ENCODE measurements at places on chromosomes 7 and 10. TPM values are rescaled to one million over a fixed set of nuclear protein-coding genes. Genes with fewer than 3 reads are reported as not detected.

DNA sequence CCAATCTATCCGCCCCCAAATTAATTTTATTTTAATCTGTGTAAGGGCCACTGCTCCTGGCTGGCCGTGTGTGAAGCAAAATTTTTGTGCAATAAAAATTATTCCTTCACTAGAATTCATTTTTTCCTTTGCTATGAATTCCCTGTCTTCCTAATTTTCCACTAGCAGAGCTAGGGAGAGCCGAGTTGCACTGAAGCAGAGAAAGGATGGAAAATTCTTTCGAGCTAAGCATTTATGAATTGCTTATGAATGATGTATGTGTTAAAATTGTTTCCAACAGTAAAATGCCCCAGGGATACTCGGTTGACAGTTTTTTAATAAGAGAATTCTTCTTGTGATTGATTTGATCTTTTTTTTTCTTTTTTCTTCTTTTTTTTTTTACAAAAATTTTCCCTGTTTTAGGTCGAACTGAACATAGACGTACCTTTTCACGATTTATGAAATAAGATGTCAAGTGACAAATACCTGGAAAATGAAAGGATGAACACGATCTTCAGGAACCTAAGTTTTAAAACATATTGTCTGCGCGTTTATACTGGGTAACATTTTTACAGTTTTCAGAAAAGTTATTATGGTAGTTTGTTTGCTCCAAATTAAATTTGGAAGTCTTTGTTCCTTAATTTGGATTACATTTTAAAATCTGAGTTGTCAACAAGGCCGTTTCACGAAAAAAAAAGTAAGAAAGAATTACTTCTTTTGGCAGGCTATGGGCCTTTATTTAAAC lies 288.8 kb upstream of the NFE2L3 start:
- DNase-seq = no peak
- H3K27me3 ChIP-seq = peaks cover 100% of the 10 kb centered on the region
- peaks cover 11% of the 10 kb centered on the region for H3K4me1 ChIP-seq
- H3K27ac ChIP-seq = no peak overlapping the region
- peak overlapping the region; percentile 40 for H3K4me3 ChIP-seq

- H3K4me3 ChIP-seq = no peak overlapping the region
- H3K4me1 ChIP-seq = no peaks in the 10 kb centered on the region
- H3K27me3 ChIP-seq = no peaks in the 10 kb centered on the region
- DNase-seq = no peak
- H3K36me3 ChIP-seq = no peaks in the 10 kb centered on the region
Measured at GRCh38 chr10:76291175-76291574, 859.8 kb downstream of the LRMDA start.

Gene CAV1
- total RNA-seq = 73.6 TPM

GRCh38 chr7:12239806-12240205 lies 28.7 kb downstream of the TMEM106B start:
- H3K4me3 ChIP-seq = no peak overlapping the region
- H3K27ac ChIP-seq = no peak overlapping the region
- DNase-seq = no peak
- H3K27me3 ChIP-seq = no peaks in the 10 kb centered on the region

GRCh38 chr10:98217801-98218200 lies 50.2 kb downstream of the LOXL4 start:
- H3K4me1 ChIP-seq = no peaks in the 10 kb centered on the region
- H3K27ac ChIP-seq = no peak overlapping the region
- H3K36me3 ChIP-seq = no peaks in the 10 kb centered on the region
- DNase-seq = no peak
- no peak overlapping the region for H3K4me3 ChIP-seq
- H3K27me3 ChIP-seq = no peaks in the 10 kb centered on the region

Gene ASIC3
- 0.40 TPM for total RNA-seq

DNA sequence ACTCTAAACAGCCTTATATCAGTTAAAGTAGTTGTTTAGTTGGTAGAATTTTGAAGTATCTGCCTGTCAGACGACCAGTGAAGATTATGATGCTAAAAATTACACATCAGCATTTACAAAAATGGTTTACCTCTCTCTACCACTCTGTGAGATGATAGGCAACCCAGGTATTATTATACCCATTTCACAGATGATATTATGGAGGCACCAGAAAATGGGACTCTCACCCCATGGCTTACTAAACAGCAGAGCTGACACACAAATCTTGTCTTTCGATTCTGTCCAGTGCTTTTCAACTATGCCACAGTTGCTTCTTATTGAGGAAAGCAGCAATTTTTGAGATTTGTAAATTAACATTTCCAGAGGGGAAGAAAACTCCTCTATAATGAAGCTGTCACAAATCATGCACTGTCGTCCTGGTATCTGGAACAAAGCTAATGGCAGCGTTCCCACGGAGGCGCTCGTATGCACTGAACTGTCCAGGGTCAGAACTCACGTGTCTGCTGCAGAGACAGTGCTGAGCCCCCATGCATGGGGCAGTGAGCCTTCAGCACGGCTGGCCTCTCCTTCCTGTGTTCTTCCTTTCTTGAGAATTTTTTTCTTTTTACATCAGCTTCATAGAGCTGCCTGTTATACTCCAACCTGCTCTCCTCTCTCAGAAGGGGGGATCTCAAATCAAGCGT lies 381.1 kb downstream of the SDK1 start:
- no peaks in the 10 kb centered on the region for H3K4me1 ChIP-seq
- DNase-seq = no peak
- no peak overlapping the region for H3K4me3 ChIP-seq
- H3K36me3 ChIP-seq = no peaks in the 10 kb centered on the region
- no peaks in the 10 kb centered on the region for H3K27me3 ChIP-seq

DNA sequence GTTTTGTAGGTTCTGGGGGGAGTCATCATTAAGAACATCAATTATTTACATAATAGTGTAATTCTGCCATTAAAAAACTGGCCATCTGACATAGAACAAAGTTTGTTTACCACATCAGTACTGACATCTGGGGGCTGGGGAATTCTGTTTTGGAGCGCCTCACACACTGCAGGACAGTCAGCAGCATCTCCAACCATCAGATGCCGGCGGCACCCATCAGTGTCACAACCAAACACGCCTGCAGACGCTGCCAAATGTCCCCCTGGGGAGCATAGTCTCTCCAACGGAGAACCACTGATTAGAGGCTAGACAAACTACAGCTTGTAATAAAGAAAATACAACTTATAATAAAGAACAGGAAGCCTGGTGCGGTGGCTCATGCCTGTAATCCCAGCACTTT lies 26.0 kb downstream of the GNA12 start:
- no peak overlapping the region for H3K27ac ChIP-seq
- no peak for DNase-seq
- no peaks in the 10 kb centered on the region for H3K36me3 ChIP-seq

Gene FAM221A
- 17.7 TPM for total RNA-seq

GRCh38 chr10:95211606-95212279 lies 17.7 kb downstream of the ACSM6 start:
- no peaks in the 10 kb centered on the region for H3K36me3 ChIP-seq
- no peak overlapping the region for H3K4me3 ChIP-seq
- DNase-seq = no peak
- H3K27ac ChIP-seq = no peak overlapping the region
- no peaks in the 10 kb centered on the region for H3K27me3 ChIP-seq
- H3K4me1 ChIP-seq = no peaks in the 10 kb centered on the region

- H3K4me1 ChIP-seq = peaks cover 32% of the 10 kb centered on the region
- H3K4me3 ChIP-seq = no peak overlapping the region
- H3K36me3 ChIP-seq = no peaks in the 10 kb centered on the region
- DNase-seq = no peak
- H3K27ac ChIP-seq = no peak overlapping the region
Measured at GRCh38 chr7:47549397-47549796, 32.5 kb downstream of the TNS3 start.

DNA sequence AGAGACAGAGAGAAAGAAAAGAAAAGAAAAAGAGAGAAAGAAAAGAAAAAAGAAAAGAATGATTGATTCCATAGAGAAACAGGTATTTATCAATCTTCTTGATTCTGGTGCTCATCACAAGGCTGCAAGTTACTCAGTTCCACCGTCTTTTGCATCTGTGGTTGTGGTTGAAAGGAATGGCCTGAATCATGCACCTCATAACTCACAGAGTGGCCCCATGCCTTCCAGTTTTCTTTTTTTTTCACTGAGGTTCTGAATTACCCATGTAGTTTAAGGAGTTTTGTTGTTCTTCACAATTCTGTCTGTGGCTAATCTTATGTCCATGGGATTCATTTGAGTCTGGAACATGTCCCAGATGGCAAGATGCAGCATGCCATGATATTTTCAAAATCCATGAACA lies 156.0 kb downstream of the ZNF33B start:
- no peak overlapping the region for H3K4me3 ChIP-seq
- H3K27ac ChIP-seq = no peak overlapping the region
- no peaks in the 10 kb centered on the region for H3K36me3 ChIP-seq

DNA sequence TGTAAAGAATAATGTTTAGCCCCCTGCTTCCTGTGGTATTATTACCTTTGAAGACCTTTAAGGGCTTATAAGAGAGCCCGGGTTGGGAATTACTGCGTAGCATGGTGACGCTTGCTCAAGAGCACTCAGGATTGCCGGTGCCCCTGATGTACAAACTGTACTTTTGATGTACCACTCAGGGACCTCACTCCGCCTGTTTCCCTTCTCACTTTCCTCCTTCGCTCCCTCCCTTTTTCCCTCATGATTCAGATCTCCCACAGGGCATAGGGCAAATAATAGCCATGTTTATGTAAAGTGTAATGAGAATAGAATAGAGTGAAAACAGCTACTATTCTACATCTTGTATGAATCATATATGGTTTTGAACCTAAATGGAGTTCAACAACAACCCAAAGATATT lies 77.8 kb upstream of the PDCD4 start:
- H3K27me3 ChIP-seq = no peaks in the 10 kb centered on the region
- H3K36me3 ChIP-seq = no peaks in the 10 kb centered on the region
- H3K4me3 ChIP-seq = no peak overlapping the region
- no peaks in the 10 kb centered on the region for H3K4me1 ChIP-seq

DNA sequence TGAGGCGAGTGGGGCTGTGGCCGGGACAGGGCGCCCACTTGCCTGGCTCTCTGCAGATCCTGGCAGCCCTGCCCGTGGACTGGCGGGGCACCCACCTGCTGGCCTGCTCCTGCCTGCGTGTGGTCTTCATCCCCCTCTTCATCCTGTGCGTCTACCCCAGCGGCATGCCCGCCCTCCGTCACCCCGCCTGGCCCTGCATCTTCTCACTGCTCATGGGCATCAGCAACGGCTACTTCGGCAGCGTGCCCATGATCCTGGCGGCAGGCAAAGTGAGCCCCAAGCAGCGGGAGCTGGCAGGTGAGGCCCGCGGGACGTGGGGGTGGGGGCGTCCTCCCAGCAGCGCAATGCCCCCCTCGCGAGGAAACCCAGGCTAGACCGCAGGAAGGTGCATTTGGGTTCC lies 17.6 kb downstream of the SLC29A4 start:
- H3K36me3 ChIP-seq = no peaks in the 10 kb centered on the region
- peaks cover 32% of the 10 kb centered on the region for H3K27me3 ChIP-seq
- H3K4me3 ChIP-seq = no peak overlapping the region
- H3K4me1 ChIP-seq = peaks cover 13% of the 10 kb centered on the region
- DNase-seq = no peak

DNA sequence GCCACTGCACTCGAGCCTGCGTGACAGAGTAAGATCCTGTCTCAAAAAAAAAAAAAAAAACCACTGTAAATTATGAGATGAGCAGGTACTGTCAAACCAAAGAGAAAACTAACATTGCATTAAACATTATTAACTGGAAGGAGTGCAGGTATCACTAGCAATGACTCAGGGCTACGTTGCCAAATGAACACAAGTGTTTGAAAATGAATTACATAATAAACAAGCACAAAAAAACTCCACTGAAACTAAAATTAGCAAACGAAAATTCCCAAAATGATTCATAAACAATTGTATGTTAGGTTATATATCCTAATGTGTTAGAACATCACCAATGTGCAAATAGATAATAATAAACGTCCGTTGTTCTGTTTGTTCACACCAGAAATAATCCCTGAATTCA lies 42.8 kb downstream of the NSUN6 start:
- H3K27me3 ChIP-seq = no peaks in the 10 kb centered on the region
- H3K36me3 ChIP-seq = no peaks in the 10 kb centered on the region
- peaks cover 9% of the 10 kb centered on the region for H3K4me1 ChIP-seq
- no peak overlapping the region for H3K27ac ChIP-seq
- DNase-seq = no peak

- H3K4me3 ChIP-seq = no peak overlapping the region
- H3K27me3 ChIP-seq = no peaks in the 10 kb centered on the region
- no peaks in the 10 kb centered on the region for H3K36me3 ChIP-seq
- no peaks in the 10 kb centered on the region for H3K4me1 ChIP-seq
- DNase-seq = no peak
Measured at GRCh38 chr10:64118736-64119135, 597.5 kb downstream of the REEP3 start.

- H3K36me3 ChIP-seq = no peaks in the 10 kb centered on the region
- no peak for DNase-seq
- H3K27ac ChIP-seq = no peak overlapping the region
- no peaks in the 10 kb centered on the region for H3K4me1 ChIP-seq
- no peak overlapping the region for H3K4me3 ChIP-seq
Measured at GRCh38 chr7:14125998-14126397, 136.5 kb upstream of the ETV1 start.

Gene HTR7
- total RNA-seq = 0.95 TPM

DNA sequence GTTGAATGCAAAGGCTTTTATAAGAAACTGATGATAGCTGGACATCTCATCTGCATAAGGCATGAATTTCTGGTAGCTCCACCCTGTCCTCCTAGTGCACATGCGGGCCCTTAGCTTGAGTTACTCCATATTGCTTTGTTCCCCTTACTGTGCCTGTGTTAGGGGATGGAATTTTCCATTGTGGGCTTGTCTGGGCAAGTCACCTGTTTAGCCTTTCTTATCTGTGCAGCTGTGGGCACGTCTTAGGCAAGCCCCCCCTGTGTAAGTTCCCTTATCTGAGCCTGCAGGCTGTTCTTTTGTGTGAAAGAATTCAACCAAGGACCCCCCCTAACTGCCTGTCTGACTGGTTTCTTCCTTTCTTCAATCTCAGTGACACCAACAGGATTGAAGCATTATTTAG lies 14.5 kb upstream of the CROT start:
- H3K4me3 ChIP-seq = no peak overlapping the region
- peaks cover 72% of the 10 kb centered on the region for H3K36me3 ChIP-seq
- H3K4me1 ChIP-seq = peaks cover 4% of the 10 kb centered on the region

Gene ZNF503
- 9.7 TPM for total RNA-seq

DNA sequence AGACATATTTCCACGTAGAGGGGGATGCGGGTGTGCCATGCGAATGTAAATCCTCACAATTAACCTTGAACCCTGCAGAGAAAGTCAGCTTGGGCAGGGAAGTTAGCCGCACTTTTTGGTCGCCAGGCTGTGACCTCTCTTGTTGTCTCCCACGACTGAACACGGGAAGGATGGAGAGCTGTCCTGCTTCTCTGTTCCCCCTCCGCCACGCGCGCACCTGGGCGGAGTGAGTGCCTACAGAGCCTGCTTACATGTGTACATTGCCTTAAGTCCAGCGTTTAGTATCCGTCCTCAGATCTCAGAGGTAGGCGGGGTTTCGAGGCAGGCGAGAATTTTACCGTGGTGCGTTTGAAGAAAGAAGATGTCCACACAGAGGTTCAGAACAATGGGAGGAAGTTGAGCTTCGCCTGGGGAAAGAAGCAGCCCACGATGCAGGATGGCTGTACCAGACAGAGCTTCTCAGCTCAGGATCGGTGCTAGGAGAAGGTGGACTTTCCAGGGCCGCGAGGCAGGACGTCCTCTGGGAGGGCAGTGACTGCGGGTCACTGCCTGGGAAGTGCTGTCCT lies 482 bp upstream of the ERCC6 start:
- H3K27ac ChIP-seq = peak overlapping the region; percentile 93
- peaks cover 13% of the 10 kb centered on the region for H3K4me1 ChIP-seq
- H3K27me3 ChIP-seq = no peaks in the 10 kb centered on the region
- no peak for DNase-seq

GRCh38 chr7:11473807-11474424 lies 358.1 kb downstream of the THSD7A start:
- no peak overlapping the region for H3K4me3 ChIP-seq
- H3K27ac ChIP-seq = no peak overlapping the region
- no peak for DNase-seq
- H3K4me1 ChIP-seq = no peaks in the 10 kb centered on the region

Data from esophagus squamous epithelium (tissue), 5 donors.